ENCODE measurements at places on chromosomes 16 and 17.

GRCh38 chr16:17828012-17828411 lies 357.3 kb upstream of the XYLT1 start:
- DNase-seq, result no peak

- no peak for DNase-seq
Observed at GRCh38 chr16:57479976-57480753, 6.1 kb downstream of the DOK4 start.

DNA sequence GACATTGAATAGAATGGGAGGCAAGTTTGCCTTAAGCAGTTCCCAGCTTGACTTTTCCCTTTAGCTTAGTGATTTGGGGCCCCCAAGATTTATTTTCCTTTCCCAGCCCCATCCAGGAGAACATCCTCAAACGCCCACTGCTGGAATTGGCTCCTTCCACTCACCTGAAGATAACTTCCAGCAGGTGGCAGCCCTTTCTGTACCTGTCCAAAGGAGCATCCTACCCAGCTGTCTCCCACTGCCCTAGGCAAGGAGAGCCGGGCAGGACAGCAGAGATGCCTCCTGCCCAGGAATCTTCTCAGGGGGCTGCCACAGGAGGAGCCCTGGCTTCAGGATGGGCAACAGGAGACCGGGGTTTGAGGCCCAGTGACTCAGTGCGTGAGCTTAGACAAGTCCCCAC lies 6.4 kb downstream of the CACNG5 start:
- DNase-seq, result no peak

DNA sequence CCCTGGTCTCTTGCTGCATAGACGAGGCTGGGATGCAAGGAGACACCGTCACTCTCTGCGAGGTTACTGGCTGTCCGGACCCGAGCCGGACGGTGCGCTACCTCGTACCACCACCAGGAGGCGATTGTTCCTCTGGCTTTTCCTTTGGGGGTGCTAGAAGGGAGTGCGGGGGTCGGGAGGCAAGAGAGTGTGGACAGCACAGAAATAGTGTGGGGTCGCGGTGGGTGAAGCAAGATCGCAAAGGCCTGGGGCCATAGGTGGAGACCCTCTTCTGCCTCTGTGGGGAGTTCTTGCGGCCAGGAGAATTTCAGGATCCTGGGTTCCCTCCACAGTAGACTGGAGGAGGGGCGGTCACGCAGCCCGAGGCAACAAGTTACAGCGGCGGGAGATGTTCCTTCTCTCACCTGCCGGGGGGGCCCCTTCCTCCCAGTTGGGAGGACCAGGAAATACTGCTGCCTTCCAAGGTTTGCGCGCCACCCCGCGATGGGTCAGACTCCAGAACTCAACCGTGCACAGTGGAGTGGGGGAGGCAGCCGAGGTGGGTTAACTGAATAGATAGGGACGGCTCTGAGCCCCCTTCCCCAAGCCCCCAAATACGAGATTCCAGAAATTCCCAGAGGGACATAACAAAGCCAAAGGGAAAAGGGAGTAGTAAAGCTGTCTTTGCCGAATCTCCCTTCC lies 6.9 kb downstream of the PHOSPHO1 start:
- DNase-seq, result peak; percentile 63

DNA sequence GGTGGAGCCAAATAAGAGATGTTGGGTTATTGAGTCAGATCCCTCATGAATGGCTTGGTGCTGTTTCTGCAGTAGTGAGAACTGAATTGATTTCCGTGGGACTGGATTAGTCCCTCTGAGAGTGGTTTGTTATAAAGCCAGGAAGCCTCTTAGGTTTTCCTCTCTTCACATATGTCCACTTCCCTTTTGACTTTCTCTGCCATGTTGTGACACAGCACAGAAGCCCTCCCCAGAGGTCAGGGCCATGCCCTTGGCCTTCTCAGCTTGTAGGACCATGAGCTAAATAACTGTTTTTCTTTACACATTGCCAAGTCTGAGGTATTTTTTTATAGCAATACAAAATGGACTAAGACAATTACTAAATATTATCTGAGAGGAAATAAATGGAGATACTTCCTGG lies 10.3 kb upstream of the HAPSTR1 start:
- no peak for DNase-seq

Data from activated T-cell treated with anti-CD3 and anti-CD28 coated beads for 24 hours (primary cell).